Activated naive CD8-positive, alpha-beta T cell treated with anti-CD3 and anti-CD28 coated beads, Interleukin-2, amount 10 ng/mL, durations not matched to agents 7 days and 5 days (primary cell): ENCODE measurements at places on chromosomes 7 and 10. TPM values are rescaled to one million over a fixed set of nuclear protein-coding genes. Genes with fewer than 3 reads are reported as not detected.

RNLS gene
- total RNA-seq = 3.5 TPM

LIPM gene
- not detected for total RNA-seq

MBL2 gene
- total RNA-seq = not detected

UPK3B gene
- 2.1 TPM for total RNA-seq

CEP55 gene
- 50.7 TPM for total RNA-seq
